ENCODE measurements at places on chromosomes 3 and 15. TPM values are rescaled to one million over a fixed set of nuclear protein-coding genes. Genes with fewer than 3 reads are reported as not detected.

Gene SERPINI2
- 0.15 TPM for total RNA-seq

Gene NEK11
- 0.48 TPM for total RNA-seq

Gene EPM2AIP1
- 7.4 TPM for total RNA-seq

Gene SLC2A2
- 351 TPM for total RNA-seq

Gene IGDCC3
- 0.23 TPM for total RNA-seq

GRCh38 chr15:64897345-64897985 is 14.2 kb upstream of the ANKDD1A start:
- no peak for DNase-seq

- DNase-seq = no peak
These were observed 71.2 kb upstream of the DCBLD2 start for GRCh38 chr3:98972720-98973119.

DNA sequence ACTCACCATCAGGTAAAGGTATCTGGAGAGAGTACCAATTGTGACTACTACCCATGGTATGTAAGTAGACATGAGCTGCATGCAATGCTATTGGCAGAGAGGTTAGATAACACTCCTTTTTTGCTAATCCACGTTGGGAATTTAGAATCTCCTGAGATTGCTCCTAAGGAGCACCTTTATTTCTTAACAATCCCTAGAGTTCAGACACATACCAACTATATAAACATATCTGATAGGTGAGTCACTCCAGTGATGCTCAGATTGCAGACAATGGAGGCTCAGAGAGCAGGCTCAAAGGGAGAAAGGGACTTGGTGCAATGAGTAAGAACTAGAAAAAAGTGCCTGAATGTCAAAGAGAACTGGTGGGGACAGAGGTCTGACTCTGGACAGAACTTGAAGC is 47.0 kb upstream of the LRRFIP2 start:
- DNase-seq = no peak

- DNase-seq = no peak
These were observed 49.7 kb upstream of the RBSN start for GRCh38 chr3:15148614-15149013.

Gene UACA
- 13.7 TPM for total RNA-seq

Gene TLR9
- total RNA-seq = not detected

DNA sequence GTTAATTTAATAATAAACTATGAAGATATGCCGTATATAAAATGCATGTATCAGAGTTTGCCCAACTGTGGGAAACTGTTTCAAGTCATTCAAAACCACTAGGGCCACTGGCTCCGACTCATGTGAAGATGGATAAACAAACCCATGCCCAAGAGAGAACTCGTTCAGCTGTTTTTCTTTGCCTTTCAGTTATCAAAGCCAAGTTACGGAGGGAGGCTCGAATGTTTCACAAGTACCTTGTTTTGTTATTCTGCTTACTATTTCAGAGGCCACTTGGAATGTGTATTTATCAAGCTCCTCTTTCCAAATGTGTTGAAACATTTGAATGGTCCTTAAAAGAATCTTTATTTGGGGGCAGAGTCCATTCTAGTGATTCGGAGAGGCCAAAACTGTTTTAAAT is 82.1 kb downstream of the DUT start:
- no peak for DNase-seq

DNA sequence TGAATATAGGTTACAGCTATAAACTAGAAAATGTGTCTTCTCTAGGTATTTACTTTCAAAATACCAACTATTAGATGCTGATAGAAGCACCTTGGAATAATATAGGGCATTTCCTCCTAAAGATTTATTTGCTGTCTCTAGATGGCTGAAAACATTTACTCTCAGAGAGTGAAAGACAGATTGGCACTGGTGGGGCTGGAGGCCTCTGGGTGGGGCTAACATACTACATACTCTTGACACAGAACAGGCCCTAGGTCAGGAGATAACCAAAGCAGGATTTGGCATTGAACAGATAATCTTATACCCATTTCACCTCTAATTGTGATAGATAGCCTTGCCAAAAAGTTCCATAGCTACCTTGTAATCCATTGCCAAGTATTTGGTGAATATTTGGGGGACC is 253.3 kb upstream of the TBC1D5 start:
- no peak for DNase-seq

Gene TEX55
- total RNA-seq = not detected

Gene UBE2Q2
- total RNA-seq = 2.2 TPM

Gene CAV3
- not detected for total RNA-seq

Gene CMTM8
- 17.1 TPM for total RNA-seq

Gene SH2D7
- total RNA-seq = not detected

Gene GPR149
- total RNA-seq = not detected

DNA sequence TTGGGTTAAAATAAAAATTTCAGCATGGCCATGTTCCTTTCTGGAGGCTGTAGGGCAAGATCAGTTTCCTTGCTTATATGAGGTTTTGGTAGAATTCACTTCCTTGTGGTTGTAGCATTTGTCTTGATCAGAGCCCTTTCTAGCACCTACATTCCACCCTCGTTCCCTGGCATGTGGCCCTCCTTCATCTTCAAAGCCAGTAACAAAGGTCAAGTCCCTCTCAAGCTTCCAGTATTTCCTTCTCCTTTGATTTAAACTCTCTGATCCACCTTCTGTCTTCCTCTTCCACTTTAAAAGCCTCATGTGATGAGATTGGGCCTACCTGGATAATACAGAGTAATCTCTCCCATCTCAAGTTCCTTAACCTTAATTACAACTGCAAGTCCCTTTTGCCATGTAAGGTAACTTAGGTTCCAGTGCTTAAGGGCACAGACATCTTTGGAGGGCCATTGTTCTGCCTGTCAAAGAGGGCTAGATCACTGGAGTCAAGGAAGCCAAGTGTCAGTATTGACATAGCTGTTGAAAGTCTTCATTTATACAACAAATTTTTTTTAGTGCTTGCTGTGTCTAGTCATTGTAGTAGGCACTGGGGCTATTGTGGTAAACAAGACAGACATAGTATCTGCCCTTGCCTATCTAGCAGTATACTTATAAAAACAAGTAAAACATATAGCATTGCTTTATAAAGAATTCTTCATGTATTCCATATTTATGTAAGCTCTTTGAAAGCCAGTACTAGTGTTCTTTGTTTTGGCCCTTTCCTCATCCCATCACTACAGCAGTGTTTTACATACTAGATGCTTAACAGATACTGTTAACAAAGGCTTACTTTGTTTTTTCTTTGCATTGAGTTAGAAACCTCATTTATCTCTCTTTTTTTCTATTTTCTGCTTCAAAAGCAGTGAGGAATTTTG is 40.7 kb downstream of the GLCE start:
- DNase-seq = no peak

Gene RHOV
- total RNA-seq = not detected

DNA sequence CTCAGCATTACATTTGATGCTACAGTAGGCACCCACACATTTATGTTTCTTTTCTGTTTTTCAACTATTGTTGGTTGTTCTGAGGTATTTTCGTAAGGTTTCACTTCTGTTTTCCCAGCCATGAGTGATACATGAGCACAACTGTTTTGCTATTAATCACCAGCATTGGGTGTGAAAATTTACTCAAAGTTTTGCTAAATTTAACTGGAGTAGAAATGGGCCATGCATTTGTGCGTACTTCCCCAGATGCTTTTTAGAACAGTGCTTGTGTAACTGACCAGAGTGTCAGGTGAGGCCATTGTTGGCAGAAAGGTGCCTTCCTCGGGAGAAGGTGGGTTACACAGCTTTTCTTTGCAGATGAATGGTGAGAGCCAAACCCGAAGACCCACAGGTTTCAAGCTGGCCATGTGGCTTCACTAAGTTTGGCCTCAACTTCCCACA is 70.4 kb downstream of the ST6GAL1 start:
- no peak for DNase-seq

DNA sequence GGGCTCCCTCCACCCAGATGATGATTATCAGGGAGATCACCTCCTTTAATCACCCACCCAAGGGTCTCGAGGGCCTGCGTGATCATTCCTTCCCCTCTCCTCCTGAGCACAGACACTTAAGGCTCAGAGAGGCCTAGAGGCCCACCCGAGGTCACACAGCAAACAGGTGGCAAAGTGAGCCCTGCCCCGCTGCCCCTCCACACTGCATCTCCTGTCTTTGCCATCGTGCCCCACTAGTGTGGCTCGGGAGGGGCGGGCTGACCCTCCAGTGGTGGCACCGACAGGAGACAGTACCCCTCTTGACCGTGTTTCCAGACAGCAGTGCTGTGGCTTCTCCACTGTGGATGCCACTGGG is 4.9 kb upstream of the PLXND1 start:
- no peak for DNase-seq

GRCh38 chr15:84836844-84837243 is 19.7 kb downstream of the ALPK3 start:
- DNase-seq = no peak

GRCh38 chr3:139468399-139468798 is 7.9 kb downstream of the RBP2 start:
- peak; percentile 57 for DNase-seq

Gene ULK3
- total RNA-seq = 23.8 TPM

DNA sequence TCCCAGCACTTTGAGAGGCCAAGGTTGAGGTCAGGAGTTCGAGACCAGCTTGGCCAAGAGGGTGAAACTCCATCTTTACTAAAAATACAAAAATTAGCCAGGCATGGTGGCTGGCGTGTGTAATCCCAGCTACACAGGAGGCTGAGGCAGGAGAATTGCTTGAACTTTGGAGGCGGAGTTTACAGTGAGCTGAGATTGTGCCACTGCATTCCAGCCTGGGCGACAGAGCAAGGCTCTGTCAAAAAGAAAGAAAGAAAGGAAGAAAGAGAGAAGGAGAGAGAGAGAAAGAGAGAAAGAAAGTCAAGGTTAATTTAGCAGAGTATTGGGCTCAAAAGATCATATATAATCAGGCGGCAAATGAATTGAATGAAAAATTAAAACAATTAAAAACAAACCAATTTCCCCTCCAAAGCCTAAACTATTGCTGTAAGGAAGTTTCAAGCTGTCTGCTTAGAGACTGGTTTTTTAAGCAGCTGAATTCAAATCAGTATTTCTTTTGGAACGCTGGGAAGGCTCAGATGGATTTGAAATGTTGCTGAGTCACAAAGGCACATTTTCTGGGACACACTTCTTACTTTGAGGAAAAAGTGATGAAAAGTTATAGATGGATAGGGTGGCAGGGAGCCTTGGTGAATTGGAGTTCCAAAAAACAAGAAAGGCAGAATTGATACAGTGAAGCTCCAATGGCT is 81.3 kb upstream of the BHLHE40 start:
- DNase-seq = no peak

GRCh38 chr3:132564070-132564465 is 33.0 kb upstream of the ACKR4 start:
- DNase-seq = no peak

Gene GPR156
- total RNA-seq = not detected

Gene HYAL1
- total RNA-seq = 140 TPM

Gene C2CD4A
- 0.50 TPM for total RNA-seq

DNA sequence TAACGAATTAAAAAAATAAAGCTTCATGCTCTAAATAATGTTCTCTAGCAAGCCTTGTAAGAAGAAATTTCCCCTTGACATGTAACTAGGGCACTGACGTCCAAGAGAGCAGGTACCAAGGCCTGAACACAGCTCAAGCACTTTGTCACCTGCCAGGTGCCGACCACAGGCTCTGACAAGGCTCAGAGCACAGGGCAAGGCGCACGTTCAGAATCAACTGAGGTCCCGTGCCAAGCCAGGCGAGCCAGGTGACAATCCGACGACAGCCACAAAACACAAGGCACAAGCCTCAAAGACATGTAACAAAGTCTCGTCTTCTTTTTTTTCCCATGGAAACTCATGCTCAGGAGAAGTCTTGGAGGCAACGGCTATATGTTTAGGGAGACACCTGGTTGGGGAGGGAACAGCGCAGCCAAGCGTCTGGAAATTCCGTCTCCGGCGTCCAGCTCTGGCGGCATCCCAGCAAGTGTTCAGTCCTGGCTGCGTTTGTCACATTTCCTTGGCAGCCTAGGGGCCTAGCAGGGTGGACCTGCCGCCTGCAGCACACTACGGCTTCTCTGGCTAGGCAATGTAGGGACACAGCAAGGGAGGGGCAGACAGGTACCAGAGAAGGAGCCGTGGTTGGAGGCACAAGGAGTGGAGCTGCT is 76.7 kb downstream of the ADAMTS17 start:
- DNase-seq = no peak

GRCh38 chr15:65366122-65366892 is 11.5 kb downstream of the IGDCC3 start:
- DNase-seq = no peak

Gene SLC7A14
- total RNA-seq = 0.10 TPM

DNA sequence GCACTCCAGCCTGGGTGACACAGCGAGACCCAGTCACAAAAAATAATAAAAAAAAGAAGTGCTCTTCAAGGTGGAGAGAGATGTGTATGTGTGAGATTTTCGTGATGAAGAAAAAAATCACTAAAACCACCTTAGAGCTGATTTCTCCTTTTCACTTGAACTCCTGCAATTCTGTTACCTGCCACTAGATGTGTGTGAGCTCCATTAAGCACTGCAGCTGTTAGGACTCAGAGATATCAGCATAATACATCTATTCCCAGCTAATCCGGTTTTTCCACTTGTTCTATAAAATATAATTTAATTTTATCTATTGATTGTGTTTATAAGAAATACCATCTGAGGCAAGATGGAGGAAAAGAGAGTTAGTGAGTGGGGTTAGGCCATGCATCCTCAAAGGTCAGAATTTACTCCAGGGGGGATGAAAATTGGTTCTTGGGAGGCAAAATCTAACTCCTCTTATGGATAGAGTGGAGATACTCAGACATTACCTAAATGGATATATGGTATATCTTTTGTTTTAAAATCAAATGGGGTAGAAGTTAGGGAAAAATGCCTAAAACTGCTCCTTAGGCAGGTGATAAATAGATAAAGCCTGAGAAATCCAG is 152.7 kb downstream of the IL20RB start:
- DNase-seq = no peak

Gene ITIH1
- 1,331 TPM for total RNA-seq

- no peak for DNase-seq
These were observed 29.5 kb downstream of the CTDSPL start for GRCh38 chr3:37891227-37891626.

Gene GRK7
- total RNA-seq = not detected

GRCh38 chr3:28287046-28287445 is 45.6 kb downstream of the CMC1 start:
- no peak for DNase-seq

DNA sequence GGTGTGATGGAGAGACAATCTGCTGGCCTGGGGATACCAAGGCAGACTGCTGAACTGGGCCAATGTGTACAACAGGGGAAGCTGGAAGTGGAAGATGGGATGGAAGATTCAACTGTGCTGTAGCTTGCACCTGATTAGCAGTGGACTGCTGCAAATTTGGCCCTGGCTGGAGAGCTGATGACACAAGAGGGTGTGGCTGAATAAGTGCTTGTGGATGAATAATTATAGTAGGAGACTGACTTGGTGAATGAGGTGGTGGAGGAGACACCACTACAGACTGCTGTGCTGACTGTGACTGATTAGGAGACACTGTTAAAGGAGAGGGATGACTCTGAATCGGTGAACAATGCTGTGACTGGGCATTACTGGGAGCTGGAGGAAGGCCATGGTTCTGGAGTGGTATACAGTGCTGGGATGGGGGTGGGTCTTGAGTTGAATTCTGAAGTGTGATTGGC is 52.5 kb downstream of the PHC3 start:
- DNase-seq = no peak

Gene ACSBG1
- total RNA-seq = not detected

- no peak for DNase-seq
These were observed 240.9 kb upstream of the ADAMTS9 start for GRCh38 chr3:64928683-64929082.
